ENCODE measurements at places on chromosomes 1 and 21.

- no peak for DNase-seq
Observed at GRCh38 chr1:181482521-181483284, 614 bp upstream of the CACNA1E start.

DNA sequence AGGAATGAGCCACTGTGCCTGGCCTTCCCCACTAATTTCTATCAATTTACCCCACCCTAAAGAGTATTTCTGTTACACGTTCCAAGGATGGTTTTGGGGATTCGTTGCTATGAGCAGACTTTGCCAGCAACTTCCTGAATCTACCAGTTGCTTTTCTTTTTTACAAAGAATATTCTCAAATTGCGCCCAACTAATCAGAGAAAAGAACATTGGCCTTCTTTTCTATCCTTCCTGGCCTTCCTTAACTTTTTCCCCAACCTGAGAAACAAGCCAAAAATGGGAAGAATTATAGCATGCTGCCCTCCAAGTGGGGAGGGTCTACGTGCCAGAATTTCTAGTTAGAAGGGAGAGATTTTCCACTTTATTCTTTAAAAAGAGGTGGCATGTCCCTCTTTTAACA lies 44.9 kb upstream of the SLC45A1 start:
- no peak for DNase-seq

DNA sequence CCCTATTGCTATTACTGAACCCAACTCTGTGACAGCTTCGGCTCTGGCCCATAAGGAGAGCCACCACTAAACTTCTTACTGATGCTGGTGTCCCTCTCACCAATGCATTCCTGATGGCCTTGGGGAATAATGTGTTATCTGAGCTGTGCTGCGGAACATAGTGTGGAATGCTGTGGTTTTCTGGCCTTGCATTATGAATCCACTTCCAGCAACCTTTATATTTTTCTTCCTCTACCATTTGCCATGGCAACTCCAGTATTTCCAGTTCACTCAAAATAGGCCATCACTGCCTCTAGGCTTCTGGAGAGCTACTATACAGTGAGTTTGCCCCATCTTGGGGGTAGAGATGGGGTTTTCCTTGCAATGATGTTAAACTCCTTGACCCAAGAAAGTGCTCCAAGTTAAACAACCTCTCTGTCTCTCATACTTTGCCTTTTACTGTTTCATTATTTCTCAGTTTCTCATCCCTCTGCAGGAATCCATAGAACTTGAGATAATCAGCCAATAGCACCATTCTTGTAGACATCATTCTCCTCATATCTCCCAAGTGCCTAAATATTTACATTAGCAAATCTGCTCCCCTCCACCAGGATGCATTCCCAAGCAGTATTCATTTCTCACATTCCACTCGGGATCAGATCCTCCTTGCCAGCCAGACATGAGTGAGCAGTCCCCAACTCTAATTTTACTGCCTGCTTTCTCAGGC lies 11.1 kb upstream of the RAVER2 start:
- no peak for DNase-seq

GRCh38 chr1:2132222-2133038 lies 62.1 kb downstream of the FAAP20 start:
- DNase-seq, result no peak

- no peak for DNase-seq
Observed at GRCh38 chr1:115136706-115137105, 47.4 kb upstream of the TSPAN2 start.

Measured in AG09309 (cell line).